ENCODE measurements at places on chromosomes 5 and 9.

- no peak for DNase-seq
Measured at GRCh38 chr5:135609981-135610380, 31.2 kb upstream of the CXCL14 start.

- no peak for DNase-seq
Measured at GRCh38 chr5:94891972-94892371, 273.5 kb downstream of the SLF1 start.

GRCh38 chr5:154251529-154251928 lies 61.0 kb downstream of the GALNT10 start:
- DNase-seq, result no peak

DNA sequence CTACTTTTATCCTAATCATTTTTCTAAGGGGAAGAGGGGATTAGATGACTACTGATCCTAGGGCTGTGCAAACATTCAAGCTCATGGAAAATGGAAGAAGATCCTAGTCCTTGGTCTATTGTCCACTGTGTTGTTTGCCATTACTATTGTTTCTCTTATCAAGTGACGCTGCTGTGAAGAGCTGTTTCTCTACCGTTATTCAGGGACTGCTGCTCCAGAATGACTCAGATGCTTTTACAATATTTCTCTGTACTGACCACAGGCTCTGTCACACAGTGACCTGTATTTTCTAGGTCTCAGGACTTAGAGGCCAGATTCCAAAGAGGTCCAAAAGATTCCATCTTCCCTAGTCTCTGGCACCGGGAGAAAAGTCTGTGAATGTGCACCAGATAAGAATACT lies 159.5 kb upstream of the CHD1 start:
- no peak for DNase-seq

DNA sequence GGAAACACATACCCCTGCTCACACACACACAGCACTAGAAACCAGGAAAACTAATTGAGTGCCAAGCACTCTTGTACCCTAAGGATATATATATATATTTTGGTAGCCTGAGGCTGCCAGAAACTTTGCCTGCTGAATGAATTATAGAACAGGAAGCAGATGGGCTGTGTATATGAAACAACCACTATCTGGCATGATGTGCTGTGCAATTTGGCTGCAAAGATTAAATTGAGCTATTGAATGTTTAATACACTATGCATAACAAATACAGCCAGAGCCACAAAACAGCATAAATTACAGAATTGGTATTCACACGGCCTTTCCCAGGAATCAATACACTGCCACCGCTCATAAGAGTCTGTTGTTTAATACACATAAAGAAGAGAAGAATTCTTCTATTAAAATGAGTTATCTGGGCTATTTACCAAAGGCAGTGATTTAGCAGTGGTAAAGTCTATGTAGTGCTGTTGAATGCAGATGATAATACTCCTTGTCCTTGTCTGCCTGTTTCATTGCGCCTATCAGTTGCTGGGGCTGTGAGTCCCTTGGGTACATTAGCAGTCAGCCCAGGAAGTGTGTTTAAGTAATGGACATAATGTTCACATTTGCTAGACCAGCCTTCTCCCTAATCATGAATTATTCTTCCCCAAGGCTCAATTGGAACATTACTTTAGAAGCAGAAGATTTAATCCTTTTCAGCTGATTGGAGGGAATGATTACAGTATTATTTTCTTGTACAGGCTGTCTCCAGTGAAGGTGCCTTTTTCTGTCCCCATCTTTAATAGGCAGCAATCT lies 294.3 kb downstream of the TLE1 start:
- no peak for DNase-seq

GRCh38 chr5:111552896-111553295 lies 40.6 kb upstream of the STARD4 start:
- no peak for DNase-seq

- DNase-seq, result no peak
Measured at GRCh38 chr9:71483436-71483835, 284.9 kb downstream of the CEMIP2 start.

DNA sequence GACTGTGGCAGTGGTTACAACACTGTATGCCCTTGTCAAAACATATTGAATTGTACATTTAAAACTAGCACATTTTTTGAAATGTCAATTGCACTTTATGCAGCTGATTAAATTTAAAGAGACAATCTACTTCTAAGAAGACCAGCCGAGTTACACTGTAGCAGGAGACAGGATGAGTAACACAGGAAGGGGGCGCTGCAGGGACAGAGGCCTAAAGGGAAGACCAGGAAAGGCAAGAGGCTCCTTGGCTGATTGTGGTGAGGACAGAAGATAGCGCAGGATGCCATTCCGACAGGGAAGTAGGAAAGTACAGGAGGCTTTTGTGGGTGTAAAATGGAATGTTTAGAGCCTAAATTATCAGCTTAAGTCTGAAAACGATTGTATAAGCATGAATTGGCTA lies 28.2 kb upstream of the PPP2R2B start:
- DNase-seq, result no peak

Data from activated gamma-delta T cell treated with Interleukin-2 at 50 U/mL for 16 hours (primary cell).